ENCODE measurements at places on chromosomes 4 and X.

- no peak for DNase-seq
Measured at GRCh38 chr4:151100531-151100930, 1.1 kb downstream of the RPS3A start.

GRCh38 chr4:7630568-7631287, 196.0 kb upstream of the PSAPL1 start:
- no peak for DNase-seq

- DNase-seq = no peak
Measured at GRCh38 chrX:43266487-43266886, 389.6 kb upstream of the MAOA start.

- no peak for DNase-seq
Measured at GRCh38 chr4:48205626-48206025, 64.0 kb downstream of the TEC start.

- no peak for DNase-seq
Measured at GRCh38 chr4:174314770-174315169, 31.1 kb downstream of the CEP44 start.

GRCh38 chr4:110742143-110742542, 119.3 kb upstream of the PITX2 start:
- no peak for DNase-seq

- DNase-seq = no peak
Measured at GRCh38 chr4:185369731-185370130, 26.0 kb downstream of the LRP2BP start.

- DNase-seq = no peak
Measured at GRCh38 chr4:180538384-180539057, 1704.7 kb upstream of the TENM3 start.

DNA sequence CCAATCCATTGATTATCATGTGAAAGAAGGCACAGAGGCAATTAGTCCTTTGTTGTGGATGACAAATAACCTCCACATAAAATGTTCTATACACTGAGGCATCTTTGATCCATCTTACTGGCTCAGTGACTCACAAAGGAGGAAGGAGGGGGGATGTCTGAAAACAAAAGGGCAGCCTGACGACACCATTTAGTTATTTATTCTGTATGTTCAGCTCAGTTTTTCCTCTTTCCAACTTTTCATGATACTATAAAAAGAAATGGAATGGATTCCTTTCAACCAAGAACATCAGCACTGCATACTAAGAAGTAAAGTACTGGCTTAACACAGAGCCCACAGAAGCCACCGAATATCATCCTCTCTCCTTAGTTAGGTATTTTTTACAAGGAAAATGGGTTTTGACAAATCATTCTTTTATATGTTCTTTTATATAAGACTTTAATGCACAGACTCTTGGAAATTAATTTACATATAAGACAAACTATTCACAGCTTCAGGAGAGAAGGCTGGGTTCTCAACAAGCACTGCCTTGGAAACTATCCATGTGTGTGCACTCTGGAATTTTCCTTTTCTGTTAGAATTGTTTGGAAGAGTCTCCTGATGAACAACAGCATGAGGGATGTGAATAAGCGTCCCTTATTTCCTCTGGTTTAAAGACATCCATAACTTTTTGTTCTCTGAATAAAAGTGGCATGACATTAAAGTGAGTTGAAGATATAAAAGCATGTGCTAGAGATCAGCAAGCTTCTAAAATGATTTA, 135.6 kb downstream of the TSPAN5 start:
- DNase-seq = no peak

DNA sequence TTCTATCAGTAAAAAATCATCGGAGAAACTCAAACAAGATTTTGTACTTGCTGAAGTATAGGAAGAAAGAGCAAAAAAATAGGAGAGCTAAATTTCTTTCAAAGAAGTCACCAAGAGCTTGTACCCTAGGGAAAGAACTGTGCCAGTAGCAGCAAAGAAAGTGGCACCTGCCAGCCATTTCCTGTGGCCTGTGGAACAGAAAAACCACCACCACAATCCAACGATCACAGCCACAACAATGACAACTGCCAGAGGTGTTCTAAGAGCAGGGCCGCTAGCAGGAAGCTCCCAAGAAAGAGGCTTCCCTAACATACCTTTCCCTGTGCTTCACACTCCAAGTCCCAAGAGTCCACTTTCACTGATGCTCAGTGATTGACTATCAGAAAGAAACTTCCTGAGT, 266.1 kb upstream of the GPC4 start:
- DNase-seq = no peak

DNA sequence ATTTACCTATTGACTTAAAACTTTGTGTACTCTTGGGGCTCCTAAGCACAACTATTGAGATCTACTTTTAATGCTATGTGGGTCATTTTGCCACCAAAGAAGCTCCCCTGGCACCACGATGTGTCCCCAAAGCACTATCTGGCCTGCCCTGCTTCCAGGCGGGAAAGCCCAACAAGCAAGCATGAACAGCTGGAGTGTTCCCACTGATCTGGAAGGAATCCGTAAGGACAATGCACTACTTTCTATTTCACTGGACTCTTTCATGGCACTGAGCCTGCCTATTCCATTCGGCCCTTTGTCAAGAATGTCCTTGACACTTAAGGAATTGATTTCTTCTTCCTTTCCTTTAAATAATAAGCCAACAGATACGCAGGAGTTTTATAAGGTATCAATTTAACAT, 38.8 kb downstream of the GRIA3 start:
- DNase-seq = no peak

DNA sequence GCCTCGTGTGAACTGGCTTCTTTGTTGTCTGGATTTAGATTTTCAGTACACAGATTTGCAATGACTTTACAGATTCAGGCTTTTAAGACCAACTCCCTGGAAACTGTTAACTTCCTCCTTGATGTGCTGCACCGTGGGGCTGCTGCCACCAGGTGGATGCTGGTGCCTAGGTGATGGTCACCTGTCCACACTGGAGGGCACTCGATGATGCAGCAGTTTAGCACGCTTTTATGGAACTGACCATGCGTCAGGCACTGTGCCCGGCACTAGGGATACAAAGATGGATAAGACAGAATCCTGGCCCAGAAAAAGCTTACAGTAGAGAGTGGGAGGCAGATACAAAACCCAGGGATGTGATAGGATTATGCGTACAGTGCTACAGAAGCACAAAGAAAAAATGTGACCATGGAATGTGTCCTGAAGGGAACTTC, 180.7 kb downstream of the CEP135 start:
- DNase-seq = no peak

DNA sequence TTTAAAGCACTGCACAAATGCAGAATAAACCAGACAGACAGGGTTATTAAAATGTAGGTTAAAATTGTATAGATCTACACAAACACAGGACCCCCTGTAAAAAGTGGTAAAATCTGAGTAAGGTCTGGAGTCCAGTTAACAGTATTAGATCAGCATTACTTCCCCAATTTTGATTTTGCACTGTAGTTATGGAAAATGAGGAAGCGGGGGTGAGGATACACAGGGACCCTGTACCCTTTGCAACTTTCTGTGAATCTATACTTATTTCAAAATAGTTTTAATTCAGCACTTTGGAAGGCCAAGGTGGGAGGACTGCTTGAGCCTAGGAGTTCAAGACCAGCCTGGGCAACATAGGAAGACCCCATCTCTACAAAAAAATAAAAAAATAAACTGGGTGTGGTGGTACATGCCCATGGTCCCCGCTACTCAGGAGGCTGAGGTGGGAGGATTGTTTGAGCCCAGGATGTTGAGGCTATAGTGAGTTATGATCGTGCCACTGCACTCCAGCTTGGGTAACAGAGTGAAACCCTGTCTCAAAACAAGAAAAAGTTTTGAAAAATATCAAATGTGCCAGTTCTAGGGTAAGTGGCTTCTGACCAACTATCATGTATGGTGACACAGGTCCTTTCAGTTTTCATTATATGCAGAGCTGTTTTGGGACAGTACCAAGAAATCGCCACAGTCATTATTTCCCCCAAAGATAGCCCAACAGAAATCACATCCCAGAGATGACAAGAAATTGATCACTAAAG, 17.7 kb downstream of the SEL1L3 start:
- no peak for DNase-seq

DNA sequence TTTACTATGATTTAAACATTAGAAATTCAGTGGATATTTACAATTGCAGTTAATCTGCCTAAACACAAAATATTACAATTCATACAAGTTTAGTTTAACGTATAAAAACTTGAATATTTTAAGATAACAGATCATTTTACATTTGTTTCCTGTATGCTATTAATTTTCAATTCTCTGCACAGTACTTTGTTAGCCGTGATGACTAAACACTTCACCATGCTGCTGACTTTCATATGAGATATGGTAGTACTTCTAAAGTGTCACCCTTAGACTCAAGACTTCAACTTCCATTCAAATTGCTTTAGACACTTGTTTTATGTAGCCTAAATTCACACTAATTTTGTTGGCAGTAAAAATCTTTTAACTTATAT, 1646.4 kb upstream of the ADGRL3 start:
- no peak for DNase-seq

- no peak for DNase-seq
Measured at GRCh38 chr4:81350040-81350439, 121.7 kb downstream of the RASGEF1B start.

GRCh38 chrX:65688403-65688871, 21.0 kb downstream of the MSN start:
- DNase-seq = no peak

- DNase-seq = no peak
Measured at GRCh38 chrX:52425775-52426174, 57.0 kb downstream of the XAGE2 start.

DNA sequence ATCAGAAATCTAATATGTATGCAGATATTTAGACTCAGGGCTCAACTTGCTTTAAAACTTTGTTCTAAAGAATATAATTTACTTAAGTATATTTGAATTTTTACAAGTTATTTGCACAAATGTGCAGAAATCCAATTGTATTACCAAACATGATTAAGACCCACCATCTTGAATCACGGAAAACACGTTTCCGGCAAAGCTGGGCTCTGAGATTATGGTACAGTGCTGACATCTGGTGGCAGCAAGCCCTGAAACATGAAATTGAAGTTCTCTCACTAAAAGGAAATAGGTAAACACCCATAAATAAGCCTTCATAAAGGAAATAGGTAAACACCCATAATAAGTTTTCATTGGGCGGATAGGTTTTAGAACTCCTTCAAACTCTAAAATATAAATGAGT, 98.3 kb upstream of the MAOA start:
- no peak for DNase-seq

GRCh38 chr4:174210354-174210753, 73.1 kb downstream of the FBXO8 start:
- DNase-seq = no peak

DNA sequence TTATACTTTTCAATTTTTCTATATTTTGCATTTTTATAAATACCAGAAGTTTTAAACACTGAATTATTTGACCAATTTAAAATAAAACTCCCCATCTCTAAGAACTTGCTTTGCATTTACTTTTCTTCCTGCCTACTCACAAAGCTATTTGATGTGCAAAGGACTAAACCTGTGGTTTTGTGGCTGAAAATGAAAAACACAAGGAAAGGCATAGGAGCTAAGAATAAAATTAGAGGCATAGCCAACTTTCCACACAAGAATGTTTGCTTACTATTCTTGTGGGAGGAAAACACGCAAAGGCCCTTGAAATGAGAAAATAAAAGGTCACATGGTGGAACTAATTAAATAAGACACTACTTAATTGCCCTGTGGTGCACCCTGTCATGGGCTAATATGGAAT, 221.2 kb downstream of the KLHL13 start:
- no peak for DNase-seq

DNA sequence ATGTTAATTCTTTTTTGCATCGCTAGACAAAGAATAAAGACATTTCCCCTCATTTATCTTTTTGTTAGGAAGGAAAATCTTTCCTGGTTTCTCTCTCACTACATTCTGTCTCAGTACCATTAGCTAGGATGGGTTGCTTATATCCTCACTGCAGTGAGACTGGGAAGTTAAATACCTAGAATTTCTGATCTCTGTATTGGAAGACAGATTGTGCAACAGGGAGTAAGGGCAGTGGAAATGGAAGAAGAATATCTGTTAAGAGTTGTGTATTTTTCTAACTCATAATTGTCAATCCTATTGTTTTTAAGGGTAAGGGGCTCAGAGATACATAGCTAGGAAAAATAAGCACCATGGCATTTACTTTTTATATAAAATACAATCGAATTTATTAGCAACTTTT, 19.6 kb downstream of the PTPN13 start:
- no peak for DNase-seq

DNA sequence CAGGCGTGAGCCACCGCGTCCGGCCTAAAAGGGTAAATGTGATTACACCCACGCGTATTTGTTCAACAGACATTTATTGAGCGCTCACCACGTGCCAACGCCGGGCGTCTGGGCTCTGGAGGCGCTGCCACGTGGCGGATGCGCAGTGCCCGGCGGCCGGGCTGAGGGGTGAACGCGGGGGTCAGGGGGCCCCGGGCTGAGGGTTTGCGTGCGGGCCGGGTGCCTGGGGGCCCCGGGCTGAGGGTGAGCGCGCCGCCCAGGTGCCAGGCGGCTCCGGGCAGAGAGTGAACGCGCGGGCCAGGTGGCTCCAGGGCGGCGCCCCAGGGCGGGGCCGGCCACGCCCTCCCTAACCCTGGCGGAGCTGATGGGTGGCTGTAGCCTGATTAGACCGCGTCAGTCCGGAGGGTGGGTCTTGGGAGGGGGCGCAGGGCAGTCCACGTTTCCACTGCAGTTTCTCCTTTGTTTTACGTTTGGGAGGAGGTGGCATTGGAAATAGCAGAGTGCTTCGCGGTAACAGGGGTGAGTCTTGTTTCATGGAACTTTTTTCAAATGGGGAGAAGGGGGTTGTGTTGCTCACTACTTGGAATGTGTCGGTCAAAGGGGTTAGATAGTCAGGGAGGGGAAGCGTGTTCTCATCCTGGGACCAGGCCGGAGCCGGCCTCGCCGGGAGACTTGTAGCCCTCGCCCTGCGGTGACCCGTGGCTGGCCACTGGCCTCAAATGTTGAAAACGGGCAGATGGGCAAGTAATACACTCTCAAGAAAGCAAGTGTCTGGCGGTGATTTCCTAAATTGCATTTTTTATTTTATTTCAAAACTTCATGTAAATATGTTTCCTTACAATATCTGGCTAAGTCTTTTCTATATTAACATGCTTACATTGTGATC, at the start of gene ZFP42:
ZFP42 (plus strand) TSS at position 450 of the 886 bp plus-strand sequence. CDS start 7,037 bp downstream, outside the sequence.
- DNase-seq = no peak

DNA sequence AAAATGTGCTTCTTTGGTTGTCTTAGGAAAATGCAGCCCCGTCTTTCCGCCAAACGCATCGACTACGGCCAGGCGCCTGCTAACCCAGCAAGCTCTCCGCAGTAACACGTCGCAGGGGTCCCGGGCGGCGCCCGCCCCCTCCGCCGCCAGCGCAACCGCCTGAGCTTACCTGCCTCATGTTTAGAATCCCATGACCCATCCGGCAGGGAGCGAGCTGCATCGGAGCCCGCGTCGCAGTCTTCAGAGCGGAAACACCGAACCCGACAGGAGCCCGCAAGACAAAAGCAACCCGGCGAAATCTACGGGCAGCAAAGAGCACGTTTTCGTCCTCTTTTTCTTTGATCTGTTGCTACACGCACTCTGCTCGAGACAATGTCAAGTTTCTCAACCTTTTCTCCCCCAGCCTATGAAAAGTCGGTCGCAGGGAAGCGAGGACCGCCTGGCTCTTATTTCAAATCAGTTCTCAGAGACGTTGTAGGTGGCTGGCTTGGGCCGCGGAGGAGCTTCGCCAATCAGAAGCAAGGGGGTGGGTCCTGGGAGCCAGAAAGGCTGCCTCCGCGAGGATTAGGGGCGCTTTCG, at the start of gene MID1:
MID1 (minus strand) TSS at position 465 of the 579 bp plus-strand sequence. CDS start 53,038 bp downstream, outside the sequence.
- no peak for DNase-seq

GRCh38 chr4:182252220-182252619, 9.0 kb downstream of the TENM3 start:
- DNase-seq = no peak
